ENCODE measurements at places on chromosomes 16 and 17.

GRCh38 chr16:65125322-65125721, 3.5 kb upstream of the CDH11 start:
- DNase-seq = no peak

DNA sequence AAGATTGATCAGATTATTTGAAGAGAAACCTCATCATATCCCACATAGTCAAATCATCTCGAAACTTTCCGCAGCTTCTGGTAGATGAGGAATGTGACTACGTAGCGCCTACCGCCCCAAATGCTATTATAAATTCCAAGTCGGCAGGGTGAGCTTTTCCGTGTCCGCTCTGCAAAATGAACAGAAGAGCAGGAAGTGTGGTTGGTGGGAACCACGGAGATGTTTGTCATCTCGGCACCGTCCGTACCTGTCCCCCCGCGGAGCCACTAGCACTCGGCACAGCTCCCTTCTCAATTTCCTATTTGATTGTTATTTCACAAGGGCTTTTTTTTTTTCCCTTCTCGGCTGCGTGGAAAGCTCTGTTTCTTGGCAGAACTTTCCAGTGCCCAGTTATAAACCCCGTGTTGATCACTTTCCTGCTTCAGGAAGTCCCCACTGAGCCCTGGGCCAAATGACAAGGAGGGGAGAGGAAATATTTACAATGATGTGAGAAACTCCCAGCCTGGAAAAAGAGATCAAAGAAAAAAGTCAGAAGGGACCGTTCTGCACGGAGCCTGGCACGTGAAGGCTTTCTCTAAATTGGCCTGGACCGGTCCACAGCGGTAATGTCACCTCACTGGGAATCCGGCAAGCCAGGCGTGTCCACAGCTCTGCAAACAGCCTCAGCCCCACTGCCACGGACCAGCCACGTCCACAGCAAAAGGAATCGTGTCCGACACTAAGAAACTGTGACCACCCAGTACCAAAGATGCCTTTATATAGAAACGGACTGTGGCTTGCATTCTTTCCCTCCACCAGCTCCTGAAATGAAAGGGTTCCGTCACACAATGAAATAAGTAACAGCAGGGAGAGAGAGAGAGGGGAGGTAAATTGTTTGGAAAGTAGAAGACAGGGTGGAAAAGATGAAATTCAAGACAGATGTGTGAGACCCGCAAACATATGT, 65.0 kb downstream of the MRM3 start:
- DNase-seq = no peak

GRCh38 chr16:46918905-46919792, 35.0 kb downstream of the GPT2 start:
- no peak for DNase-seq

DNA sequence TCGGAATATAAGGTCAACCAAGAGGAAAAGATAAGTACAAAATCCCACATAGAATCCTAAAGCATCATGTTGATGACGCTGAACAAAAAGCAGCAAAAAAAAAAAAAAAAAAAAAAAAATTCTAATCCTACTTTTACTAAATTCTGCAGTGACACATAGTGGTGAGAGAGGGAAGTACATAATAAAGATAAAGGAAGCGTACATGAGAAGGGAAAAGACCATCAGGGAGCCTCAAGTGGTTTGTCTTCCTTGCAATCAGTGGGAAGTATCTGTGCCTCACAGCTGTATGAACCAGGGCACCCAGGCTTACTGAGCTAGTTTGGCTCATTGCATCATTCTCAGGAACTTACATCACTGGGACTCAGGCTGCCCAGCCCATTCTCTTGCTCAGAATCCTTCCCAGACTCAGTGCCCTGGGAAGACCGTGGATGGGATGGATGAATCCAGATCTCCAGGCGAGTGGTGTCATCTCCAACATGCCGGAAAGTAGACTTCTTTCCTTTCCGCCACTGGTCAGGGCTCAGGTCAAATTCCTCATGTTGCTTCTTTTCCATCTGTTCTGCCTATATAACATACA, 21.2 kb downstream of the SMG6 start:
- peak; percentile 85 for DNase-seq

Data from inflammatory macrophage treated with lipopolysaccharide for 4 hours (primary cell).